Femur (tissue), 1 donor: ENCODE measurements at places on chromosomes 16 and 17.

- DNase-seq, result no peak
These were observed 1.1 kb downstream of the CD300H start for GRCh38 chr17:74566132-74566753.

GRCh38 chr16:72131036-72131435, 37.4 kb downstream of the DHX38 start:
- DNase-seq, result no peak

- no peak for DNase-seq
These were observed 226.0 kb downstream of the SNX29 start for GRCh38 chr16:12202486-12202885.

DNA sequence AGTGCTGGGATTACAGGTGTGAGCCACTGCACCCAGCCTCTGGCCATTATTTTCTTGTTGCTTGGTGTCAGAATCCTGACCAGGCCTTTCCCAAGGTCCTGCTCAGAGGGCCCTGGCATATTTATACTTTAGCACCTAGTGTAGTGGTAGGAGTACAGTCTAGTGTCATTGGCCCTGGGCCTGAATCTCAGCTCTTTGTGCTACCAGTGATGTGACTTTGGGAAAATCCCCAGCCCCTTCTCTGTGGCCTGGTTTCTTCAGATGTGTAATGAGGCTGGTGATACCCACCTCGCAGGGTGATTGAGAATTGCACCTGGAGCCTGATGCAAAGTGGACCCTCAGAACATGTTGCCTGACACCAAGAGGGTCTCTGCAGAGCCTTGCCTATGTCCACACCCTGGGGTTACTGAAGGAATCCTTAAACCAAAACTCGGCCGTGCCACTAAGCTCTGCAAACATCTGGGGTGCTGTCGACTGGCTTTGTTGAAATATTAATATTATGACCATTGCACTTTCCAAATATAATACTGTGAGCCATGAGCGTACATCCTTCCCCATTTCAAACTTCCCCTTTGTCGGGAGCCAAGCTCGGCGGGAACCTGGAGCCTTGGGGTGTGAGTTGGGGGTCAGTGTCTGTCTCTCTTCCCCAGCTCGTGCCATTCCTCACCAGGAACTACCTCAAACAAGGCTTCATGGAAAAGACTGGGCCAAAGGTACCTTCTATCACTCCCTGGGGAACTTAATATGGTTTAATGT, 18.0 kb upstream of the RNF135 start:
- no peak for DNase-seq

DNA sequence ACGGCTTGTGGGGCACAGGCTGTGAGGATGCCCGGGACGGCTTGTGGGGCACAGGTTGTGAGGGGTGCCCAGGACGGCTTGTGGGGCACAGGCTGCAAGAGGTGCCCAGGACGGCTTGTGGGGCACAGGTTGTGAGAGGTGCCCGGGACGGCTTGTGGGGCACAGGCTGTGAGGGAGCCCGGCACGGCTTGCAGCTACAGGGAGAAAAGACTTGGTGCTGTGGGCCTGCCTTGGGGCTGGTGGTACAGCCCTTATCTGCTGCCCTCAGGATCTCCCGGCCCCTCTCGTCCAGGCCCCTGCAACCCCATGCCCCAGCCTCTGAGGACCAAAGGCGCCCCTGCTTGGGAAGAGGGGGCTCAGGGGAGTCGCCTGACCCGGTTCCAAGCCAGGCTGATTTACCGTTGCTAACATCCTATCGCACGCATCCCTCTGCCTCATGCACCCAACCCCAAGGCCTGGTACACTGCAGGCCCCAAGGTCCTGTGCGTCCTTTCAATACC, 5.0 kb upstream of the HBM start:
- DNase-seq, result no peak

DNA sequence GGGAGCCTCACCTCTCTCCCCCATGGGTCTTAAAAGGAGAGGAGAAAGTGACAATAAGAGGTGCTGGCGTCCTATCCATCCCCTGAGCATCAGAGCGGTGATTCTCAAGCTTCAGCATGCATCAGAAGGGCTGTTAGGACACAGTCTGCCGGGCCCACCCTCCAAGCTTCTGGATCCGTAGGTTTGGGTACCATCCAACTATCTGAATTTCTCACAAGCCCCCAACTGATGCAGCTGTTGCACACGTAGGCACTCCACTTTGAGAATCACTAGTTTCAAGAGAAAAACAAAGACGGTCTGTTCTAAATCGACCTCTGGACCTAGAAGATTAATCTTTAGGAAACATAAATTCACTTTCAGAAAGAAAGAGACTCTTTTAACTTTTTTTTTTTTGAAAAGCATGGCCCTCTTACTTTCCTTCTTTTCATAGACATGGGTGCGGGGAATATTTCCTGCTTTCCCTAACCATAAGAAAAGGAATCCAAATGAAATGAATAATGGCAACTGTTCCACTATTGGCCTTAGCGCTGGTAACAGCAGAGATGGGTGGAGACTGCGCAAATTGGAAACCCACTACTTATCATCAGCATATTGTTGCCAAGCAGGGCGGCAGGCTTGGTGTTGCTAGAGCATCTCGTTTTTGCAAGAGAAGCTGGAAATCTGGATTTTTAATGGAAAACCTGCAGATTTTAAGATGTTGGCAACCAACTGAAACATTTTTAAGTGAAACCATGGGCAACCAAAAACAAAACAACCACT, 144.4 kb downstream of the GAS7 start:
- peak; percentile 56 for DNase-seq

GRCh38 chr16:52591934-52592592, 45.1 kb upstream of the TOX3 start:
- no peak for DNase-seq

DNA sequence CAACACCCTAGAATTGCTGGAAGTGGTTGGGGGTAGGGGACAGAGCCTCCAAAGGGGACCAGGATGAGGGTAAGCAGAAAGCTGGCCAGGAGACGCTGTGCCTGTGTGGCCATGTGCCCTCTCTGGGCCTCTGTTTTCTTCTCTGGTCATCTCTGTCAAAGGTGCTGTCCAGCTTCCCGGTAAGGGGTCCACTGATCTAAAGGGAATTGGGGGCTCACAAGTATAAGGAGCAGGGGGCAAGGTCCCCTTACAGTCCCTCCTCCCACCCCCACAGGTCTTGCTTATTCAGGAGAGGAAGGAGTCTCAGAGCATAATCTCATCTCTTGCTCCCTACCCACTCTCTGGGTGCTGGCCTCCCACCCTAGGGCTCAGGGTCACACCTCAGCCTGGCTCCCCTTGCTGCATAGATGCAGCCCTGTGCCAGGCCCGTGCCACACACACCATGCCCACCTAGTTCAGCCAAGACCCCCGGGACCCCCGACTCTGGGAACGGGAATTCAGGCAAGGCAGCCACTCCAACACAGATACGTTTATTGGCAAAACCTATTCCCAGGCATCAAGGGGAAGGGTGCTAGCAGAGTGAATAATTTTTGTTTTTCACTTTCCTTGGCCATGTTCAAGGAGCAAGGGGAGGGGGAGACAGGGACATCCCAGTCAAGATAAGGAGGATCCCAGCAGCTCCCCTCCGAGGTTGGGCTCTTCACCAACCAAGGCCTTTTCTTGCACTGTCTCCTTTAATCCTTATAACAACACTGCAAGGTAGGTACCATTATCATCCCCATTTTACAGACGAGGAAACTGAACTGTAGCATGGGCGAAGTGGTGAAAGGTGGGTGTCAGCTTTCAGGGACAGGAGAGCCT, 19.8 kb downstream of the SLC4A1 start:
- DNase-seq, result no peak

GRCh38 chr16:49716339-49716934, 139.5 kb downstream of the ZNF423 start:
- DNase-seq, result peak; percentile 46

- DNase-seq, result no peak
These were observed 117.3 kb upstream of the CACNG5 start for GRCh38 chr17:66717641-66718058.
